Stimulated activated CD4-positive, alpha-beta T cell treated with anti-CD3 and anti-CD28 coated beads, TNF-alpha, amount 100 ng/mL, for 1 hour (primary cell): ENCODE measurements at places on chromosomes 13 and 19.

- no peak for DNase-seq
Observed at GRCh38 chr19:35478794-35479677, 11.2 kb downstream of the KRTDAP start.

GRCh38 chr19:5436106-5436947 is 18.9 kb upstream of the ZNRF4 start:
- no peak for DNase-seq

DNA sequence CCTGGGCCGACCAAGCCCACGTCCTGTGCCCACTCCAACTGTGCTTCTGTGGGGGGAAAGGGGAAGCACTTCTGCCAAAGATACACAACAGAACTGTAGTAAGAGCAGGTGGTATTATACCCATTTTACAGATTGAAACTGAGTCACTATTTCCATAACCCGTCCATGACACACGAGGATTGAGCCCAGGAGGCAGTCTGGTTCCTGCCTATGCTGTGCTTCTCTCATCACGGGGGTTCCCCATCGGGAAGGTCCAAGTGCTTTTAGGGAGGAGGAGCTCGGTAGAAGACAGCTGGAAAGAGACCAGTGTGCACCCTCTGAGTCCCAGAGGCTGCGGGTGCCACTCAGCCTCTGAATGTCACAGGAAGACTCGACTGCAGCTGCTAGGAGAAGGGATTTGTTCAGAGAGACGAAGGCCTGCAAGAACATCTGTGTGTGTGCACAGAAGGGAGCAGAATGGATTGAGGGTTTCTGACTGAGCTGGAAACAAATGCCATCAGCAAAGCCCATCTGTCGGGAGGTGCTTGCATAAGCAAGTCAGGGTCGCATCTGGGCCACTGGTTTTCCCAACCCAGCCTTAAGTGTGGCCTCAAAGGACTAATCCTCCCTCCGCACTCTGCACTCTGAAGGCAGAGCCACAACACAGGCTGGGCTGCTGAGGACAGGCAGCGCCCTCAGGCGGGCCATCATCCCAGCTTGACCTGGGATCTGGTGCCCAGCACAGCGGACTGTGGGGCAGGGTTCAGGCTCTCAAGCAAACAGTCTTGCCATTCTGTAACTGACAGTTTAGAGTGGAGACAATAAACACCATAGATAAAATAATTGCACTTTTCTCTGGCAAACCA is 150.0 kb downstream of the DPF1 start:
- no peak for DNase-seq

DNA sequence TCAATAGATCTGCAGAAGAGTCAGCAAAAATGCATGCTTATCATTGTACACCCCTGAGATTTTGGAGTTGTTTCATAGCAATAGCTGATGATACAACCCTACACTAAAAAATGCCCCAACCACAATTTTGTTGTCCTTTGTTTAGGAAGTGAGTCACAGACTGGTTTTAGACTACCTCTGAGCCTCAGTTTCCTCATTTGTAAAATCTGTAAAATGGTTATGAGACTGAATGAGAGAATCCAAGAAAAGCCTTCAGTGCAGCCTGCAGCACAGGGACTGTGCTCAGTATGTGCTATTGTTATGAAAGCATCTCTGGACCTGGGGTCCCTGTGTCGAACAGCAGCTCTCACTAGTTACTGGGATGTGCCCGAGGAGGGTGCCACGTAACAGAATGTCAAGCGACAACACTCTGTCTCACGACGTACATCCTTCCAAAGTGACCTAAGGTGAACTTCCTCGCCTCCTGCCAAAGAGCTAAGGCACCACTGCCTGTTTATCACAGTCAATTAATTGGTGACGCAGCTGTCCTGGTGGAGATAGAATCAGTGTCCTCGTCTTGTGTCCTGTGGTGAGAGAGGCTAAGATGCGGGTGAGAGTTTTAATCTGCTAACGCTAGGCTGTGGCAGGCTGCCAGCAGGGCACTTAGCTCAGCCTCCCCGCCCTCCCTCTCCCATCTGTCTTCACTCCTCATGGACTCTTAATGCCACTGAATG is 18.1 kb downstream of the DHRS12 start:
- no peak for DNase-seq

- DNase-seq: no peak
Observed at GRCh38 chr19:39001041-39001440, 25.5 kb upstream of the FBXO17 start.
